ENCODE measurements at places on chromosomes 1 and 21.

DNA sequence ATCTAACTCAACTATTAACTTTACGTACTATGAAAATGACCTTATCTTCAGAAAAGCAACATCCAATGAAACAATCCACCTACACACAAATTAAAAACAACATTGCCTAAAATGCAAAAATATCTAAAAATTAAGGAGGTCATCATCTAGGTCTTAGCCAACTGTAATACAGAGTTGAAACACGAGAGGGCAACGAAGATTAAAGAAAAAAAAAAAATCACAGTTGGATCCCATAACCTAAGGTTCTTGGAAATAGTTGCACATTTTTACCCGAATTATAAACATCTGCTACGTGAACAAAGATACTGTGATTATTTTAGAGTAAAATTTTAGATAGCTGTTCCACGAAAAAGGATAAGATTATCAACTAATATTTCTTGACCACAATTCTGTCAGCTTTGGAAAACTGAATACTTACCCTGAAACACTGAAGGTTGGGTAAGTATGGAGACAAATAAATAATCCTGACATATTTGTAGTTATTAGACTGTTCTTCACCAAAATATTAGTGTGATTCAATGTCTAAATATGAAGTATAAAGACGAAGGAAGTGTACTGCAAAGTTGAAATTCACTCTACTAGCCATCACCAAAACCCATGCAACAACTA is 88.0 kb upstream of the AK4 start:
- DNase-seq: no peak

DNA sequence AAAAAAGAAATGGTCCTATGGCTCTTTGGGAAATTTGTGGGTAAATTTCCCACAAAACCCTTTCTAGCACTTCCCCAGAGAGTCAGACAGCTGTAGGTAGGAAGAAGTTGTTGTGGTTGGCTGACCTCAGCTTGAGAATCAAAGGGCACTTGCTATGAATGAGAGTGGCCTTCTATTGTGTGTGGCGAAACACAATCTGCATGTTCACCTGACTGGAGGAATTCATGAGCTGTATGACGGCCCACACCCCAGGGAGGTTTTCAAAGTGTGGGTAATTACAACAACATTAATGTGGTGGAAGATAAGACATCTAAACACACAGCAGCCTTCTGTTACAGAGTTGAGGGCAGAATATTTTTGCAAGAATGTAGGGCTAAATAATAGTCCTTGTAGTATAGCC is 38.8 kb downstream of the NGF start:
- DNase-seq: no peak

DNA sequence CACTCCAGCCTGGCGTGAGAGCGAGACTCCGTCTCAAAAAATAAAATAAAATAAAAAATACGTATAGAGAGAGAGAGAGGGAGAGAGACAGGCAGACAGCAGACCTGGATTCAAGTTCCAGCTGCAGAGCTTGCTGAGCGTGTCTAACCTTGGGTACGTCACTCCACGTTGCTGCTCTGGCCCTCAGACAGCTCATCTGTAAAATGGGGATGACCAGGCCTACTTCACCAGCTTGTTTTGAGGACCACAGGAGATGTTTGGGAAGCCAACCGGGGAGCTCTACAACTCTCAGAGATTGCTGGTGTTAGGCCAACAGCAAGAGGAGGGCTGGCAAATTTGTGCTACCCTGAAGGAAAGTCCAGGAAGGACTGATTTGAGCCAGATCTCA is 499 bp upstream of the TRAF5 start:
- no peak for DNase-seq

DNA sequence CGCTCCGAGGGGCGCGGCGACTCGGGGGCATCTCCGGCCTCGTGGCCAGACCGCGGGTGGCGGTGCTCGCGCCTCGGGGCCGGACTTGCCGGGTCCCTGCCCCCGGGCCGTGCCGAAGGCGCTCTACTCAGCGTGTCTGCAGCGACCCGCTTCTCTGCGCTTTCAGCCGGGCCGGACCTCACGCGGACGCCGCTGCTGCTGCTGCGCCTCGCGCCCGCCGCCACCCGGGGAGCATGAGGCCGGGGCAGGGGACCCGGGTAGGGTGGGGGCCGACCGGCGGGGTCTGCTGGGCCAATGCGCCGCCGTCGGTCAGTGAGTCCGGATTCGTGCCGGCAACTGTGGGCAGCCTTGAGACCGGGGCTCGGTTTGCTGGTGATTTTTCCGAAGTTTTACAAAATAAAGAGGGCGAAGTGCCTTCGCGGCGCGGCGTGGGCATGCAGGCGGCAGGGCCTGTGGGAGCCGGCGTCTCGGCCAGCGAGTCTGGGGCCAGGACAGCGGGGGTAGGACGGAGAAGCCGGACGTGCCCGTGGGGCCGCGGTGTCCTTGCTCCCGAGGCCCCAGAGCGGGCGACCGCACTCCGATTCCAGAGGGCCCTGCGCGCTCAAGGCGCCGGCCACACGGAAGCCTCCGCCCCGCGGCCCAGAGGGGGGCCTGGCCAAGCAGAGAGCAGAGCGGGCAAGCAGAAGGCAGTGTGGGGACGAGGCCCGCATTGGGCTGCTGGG is 749 bp downstream of the FAM163A start:
- DNase-seq: no peak

DNA sequence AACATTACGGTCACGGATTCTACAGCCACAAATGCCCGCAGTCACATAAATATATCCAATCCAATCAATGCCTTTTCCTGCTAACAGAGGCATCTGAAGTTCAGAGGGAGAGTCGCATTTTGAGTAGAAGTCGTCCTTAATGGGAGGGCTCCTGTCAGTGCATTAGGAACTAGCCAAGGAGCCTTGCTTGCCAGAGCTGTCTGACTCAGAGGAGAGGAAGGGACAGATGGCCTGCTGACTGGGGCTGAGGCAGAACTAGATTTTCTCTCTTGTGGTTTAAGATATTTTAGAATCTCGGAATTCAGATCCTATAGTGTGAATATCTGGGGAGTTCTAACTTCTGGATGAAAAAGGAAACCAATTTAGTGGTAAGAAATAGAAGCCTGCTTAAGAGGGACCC is 10.6 kb downstream of the XKR8 start:
- no peak for DNase-seq

DNA sequence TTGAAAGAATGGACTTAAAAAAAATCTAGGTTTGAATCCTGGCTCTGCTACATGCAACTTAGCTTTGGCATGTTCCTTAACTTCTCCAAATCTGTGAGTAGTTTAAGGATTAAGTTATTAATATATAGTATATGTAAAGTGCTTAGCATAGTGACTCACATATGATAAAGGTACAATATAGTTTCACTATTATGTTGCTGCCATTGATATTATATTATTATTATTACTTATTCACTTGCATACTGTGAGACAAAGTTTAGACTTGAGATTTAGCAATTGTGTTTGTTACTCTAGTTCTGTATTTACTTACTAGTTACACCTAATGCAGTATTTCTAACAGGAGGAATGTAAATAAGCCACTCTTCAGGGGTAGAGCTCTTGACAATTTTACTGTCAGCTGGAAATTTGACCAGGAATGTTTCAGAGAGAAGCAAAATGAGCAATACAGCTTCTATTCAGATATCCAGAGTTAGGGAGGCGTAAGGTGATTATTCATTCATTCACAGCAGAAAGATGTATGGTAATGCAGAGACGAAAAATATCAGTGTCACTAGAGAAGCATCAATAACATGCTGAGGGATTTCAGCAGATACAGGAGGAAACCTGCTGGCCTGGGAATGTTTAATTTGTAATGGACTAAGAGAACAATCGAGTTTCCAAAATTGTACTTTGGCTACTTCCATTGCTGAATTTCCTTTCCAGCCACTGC is 25.5 kb downstream of the RGS7 start:
- no peak for DNase-seq

DNA sequence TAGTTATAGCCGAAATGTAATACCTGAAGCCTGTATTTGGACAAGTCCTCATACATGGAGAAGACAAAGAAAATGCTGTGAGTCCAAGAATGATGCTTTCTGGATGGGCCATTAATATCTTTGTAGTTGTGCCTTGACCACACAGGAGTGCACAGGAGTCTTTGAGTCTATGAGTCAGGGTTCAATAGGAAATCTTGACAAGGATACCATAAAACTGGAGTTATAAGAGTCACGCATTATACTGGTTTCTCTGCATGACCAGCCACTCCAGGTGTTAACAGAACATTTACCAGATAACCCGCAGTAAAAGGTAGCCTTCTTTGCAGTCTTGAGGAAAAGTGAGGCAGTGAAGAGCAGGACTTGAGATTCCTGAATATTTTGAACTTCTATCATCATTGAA is 464.6 kb upstream of the PKN2 start:
- no peak for DNase-seq

DNA sequence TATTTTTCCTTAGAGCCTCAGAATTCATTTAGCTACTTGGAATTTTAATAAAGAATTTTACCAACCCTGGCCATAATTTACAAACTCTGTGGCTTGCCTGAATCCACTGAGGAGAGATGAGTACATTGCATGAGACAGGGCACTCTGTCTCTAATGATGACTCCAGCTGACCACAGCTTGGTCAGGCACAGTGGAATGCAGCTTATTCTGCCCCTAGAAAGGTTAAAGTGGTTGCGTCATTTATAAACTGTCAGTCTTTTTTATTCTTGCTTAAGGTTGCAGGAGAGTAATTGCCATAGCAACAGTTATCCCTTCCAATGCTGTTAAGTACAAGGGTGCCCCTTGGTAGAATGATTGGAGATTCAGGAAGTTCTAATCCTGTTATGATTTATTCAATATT is 28.3 kb downstream of the PDE4B start:
- DNase-seq: no peak

DNA sequence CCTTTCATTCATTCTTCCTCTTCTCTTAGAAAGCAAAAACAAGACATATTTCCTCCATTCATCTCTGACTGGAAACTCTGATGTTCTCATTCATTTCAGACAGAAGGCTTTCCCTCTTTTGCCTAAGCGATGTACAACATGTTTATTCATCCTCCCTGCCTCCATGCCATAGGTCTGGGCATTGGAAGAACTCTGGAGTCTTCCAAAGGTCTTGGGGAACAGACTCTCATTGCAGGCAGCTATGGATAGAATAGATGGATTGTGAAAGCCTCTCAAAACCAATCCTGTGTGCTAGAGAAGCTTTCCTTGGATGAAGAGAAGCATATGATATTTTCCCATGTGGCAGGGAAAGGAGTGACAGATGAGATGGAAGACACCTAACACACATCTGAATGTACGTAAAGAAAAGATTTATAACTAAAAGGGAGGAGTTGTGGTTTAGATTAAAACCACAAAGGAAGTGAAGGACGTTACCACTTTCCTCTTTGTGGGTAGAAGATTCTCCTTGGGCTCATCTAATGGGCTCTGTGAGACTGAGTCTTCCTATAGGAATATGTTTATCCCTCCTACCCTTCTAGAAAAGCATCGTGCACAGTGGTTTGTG is 38.7 kb downstream of the BCL9 start:
- no peak for DNase-seq

DNA sequence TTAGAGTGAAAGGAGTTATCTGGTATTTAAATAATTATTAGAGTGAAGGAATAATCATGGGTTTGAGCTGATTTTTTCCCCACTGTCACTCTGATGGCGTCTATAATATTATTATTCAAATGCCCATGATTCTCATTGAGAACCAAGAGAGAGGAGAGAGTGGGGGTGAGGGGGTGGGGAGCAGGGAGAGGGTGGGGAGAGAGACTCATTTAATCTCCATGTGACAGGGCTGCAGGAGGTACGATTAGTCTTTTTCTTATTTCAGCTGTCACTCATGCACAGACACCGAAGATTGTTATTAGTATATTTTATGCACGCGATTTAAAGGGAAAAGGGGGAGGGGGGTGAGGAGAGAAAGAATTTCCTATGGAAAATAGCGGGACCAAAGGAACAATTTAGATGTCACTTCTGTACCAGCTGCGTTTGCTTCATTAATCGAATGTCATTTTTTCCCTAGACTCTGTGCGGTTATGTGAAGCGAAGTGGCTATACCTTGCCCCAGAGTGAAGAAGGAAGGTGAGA is 19.9 kb downstream of the PLXNA2 start:
- DNase-seq: no peak

GRCh38 chr1:119582801-119583200 is 65.3 kb downstream of the ZNF697 start:
- peak; percentile 56 for DNase-seq

DNA sequence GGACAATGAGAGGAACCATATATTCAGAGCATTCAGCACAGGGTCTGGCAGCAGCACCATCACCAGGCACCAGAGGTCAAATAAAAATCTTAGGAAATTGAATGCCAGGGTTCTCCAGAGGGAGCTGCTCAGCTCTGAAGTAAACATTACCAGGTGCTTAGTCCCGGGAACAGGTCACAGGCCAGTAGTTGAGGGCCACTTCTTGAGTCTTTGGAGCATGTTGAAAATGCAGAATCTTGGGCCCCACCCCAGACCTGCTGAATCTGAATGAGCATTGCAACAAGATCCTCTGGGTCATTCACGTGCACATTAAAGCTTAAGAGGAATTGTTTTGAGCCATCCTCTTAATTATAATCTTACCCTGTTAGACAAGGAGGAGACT is 33.8 kb downstream of the PHC2 start:
- no peak for DNase-seq

All from bone marrow (tissue), 2 donors.